ENCODE measurements at places on chromosomes 7 and 10.

DNA sequence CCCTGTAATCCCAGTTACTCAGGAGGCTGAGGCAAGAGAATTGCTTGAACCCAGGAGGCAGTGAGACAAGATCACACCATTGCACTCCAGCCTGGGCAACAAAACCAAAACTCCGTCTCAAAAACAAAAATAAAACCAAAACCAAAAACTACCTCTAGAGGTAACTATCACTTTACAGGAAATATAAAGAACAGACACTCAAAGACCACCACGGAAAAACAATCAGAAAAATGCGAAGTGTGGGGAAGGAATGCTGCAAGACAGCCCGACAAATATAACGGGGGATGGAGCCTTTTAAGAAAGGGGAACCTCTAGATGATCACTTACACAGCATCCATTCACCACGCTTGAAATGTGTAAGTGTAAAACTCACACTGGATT lies 4.3 kb downstream of the HNRNPF start:
- no peak for DNase-seq

DNA sequence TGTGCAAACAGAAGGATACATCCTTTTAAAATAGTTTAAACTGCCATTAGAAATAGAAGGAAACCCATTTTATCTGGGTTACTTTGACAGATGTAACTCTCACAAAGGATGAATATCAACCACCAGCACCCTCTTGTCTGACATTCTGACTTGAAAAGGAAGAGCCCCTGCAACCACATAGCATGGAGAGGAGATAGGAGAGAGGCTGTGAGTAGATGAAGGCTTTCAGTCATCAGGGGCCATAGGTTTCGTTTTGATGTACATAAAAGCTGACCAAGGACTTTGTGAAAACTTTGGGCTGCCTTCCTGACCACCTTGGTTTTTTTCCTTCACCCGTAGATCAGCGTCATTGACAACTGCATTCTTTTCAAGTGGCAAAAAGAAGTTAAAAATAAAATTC lies 211.6 kb upstream of the PRPS1L1 start:
- no peak for DNase-seq

GRCh38 chr7:40969641-40970040 lies 733.2 kb downstream of the INHBA start:
- no peak for DNase-seq

GRCh38 chr7:157465891-157466866 lies 129.4 kb downstream of the DNAJB6 start:
- no peak for DNase-seq

GRCh38 chr10:75358132-75358531 lies 43.4 kb downstream of the ZNF503 start:
- DNase-seq, result no peak

GRCh38 chr10:69631566-69631965 lies 1.5 kb downstream of the FAM241B start:
- no peak for DNase-seq

DNA sequence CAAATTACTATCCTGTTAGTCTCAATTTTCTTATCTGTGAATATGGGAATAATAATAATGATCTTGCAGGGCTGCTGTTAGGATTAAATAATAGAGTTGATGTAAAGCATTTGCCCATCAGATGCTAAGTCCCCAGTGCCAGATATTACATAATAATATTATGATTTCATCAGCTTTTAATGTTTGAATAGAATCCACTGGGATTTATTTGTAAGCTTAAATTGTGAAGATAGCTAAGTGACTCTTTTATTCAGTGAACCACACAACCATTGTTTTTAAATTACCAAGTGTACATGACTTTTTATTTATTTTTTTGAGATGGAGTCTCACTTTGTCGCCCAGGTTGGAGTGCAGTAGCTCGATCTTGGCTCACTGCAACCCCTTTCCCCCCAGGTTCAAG lies 510.3 kb upstream of the DPP6 start:
- DNase-seq, result no peak

GRCh38 chr7:101972627-101973026 lies 155.2 kb downstream of the CUX1 start:
- no peak for DNase-seq

DNA sequence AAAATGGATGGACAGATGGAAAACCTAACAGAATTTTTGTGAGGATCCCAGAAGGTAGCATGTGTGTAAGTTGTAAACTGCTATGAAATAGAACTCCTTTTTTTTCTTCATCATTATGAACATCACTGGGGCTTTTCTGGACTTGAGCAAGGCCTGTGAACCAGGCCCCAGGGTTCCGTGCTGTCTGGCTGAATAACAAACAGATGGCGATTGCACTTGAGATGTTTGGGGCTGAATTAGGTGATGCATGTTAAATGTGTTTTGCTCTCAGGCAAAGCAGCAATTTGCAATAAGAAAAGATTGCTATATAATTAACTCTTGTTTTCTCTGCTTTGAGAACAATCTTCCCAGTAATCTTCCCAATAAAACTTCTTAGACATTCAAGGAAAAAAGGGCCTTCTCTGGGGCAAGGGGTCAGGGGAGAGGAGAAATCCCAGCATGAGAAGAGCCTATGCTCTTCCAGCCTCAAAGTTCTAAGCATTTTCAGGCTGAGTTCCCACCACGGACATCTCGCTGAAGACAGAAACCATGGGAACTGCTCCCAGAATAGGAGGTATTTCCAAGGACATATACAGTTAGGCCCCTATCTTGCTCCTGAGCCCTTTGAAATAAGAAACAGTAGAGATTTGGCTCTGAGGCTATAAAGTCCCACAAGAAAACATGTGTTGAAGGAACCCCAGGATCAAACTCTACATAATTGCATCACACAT lies 98.7 kb downstream of the ITIH5 start:
- DNase-seq, result no peak

- DNase-seq, result no peak
Measured at GRCh38 chr7:156650042-156650441, 9.5 kb downstream of the RNF32 start.

- no peak for DNase-seq
Measured at GRCh38 chr7:142956951-142957623, 5.1 kb downstream of the KEL start.

DNA sequence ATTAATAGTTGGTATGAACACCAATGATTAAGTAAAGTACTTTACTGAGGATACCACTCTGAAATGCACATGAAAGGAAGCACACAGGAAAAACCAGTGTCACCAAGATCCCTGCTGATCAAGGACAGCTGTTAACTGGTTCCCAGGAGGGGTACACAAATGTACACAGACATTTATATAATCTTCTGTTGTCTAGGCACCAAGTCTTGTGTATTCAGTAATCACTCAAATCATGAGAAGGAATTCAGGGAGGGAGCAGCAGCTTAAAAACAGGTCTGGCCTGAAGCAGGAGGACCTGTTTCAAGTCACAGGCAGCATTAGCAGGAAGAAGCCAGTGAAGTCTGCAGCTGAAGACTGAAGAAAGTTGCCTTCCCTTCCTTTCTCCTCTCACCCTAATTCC lies 18.7 kb downstream of the MPP7 start:
- no peak for DNase-seq

GRCh38 chr10:116669080-116669479 lies 48.3 kb downstream of the PNLIPRP2 start:
- no peak for DNase-seq

GRCh38 chr7:37352974-37353948 lies 95.4 kb downstream of the ELMO1 start:
- no peak for DNase-seq

DNA sequence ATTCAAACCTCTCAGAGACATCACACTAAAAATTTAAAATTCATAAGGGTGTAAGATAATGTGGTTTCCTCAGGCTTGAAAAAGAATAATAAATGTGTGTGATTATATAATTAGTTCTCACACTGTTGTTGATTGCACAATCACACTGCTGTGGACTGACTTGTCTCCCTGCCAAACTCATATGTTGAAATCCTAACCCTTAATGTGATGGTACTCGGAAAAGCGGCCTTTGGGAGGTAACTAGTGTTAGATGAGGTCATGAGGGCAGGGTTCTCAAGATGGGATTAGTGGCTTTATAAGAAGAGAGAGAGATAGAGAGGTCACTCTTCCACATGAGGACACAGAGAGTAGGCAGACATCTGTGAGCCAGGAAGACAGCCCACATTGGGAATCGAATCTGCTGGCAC lies 128.5 kb upstream of the COL1A2 start:
- no peak for DNase-seq

DNA sequence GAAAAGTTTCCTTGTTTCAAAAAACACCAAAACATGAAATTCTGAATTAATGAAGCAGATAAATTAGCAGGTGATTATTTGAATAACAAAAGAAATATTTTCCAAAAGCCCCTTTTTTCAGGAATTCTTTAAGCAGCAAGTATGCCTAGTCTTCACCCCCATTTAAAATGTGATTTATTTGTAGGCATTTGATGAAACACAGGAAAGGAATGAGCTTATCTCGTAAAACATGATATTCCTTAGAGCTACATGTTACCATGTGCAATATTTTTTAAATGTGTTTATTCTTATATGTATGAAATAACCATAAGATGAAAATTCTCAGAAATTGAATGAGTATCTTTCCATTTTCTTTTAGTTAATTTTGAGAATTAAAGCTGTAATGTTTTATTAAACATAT lies 106.1 kb downstream of the CHN2 start:
- DNase-seq, result no peak

- DNase-seq, result peak; percentile 8
Measured at GRCh38 chr10:99612167-99612831, 7.9 kb downstream of the SLC25A28 start.

- no peak for DNase-seq
Measured at GRCh38 chr10:23994459-23995046, 214.4 kb upstream of the KIAA1217 start.

- DNase-seq, result no peak
Measured at GRCh38 chr10:97943294-97943693, 87.1 kb downstream of the CRTAC1 start.

DNA sequence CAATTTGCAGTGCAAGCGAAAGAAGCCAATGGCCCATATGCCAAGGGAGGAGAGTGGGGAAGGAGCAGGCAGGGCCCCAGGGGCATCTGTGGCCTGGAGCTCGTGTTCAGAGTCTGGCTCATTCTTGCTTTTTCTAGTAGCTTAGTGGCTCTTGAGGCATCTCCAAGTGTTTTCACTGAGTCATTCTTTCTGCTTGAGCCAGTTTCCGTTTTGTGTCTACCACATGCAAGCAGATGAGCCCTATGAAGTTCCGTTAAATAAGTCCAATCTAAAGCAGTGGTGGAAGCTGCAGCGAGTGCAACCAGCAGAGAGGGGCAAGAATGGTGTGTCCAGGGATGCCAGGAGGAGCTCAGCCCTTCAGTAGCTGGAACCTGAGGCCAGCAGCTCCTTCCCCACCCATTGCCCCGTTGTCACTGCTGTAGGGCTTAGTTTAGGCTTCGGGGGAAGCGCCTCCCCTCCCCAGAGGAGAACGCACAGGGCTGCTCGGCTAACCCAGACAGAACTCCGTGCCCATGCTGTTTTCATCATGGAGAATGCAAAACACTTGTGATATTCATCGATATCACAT lies 57.4 kb upstream of the EBF3 start:
- DNase-seq, result no peak

DNA sequence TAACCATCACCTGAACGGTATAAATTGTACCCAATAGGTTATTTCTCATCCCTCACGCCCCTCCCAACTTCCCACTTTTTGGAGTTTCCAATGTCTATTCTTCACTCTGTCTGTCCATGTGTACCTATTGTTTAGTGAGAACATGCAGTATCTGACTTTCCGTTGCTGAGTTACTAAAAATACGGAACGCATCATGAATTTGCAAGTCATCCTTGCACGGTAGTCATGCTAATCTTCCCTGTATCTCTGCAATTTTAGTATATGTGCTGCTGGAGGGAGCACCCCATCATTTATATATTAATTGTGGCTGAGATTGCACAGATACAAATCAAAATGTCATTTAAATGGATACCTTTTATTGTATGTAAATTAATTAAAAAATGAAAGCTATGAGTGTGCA lies 75.7 kb upstream of the SFMBT2 start:
- no peak for DNase-seq

- no peak for DNase-seq
Measured at GRCh38 chr10:49349390-49349789, 46.5 kb downstream of the DRGX start.

- DNase-seq, result no peak
Measured at GRCh38 chr10:124486635-124487034, 25.0 kb downstream of the LHPP start.

DNA sequence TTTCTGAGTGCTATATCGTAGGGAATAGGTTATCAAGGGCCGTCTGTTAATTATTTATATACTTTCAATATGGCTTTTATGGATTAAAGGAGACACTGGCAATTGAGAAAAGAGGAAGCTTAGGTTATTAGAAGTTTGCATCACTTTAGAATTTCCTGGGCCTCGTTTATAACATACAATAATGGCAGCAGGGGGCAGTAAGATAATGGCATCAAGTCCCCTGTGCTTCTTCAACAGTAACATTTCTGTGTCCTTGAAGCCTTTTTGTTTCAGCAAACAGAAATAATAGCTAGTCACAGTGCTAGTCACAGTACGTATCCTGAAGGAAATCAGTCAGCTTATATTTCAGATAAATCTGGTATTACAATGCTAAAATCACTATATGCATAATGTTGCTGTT lies 41.9 kb downstream of the SPAM1 start:
- no peak for DNase-seq

DNA sequence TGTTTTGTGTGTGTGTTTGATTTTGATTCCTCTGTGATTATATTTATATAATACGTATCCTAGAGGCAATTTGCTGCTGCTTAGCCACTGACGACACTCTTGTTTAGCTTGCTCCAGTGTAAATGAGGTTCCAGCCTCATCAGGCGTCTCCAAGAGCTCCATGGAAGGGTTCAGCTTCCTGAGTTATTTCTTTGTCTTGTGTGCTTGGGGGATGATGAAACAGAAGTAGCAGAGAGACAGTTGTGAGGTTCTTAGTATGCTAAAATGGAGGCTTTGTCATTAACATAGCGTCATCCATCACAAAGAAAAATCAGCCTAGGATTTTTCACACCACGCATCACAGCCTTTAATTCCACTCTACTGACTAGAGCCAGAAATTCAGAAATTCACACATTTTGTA lies 85.1 kb downstream of the KLF6 start:
- no peak for DNase-seq

GRCh38 chr7:157515342-157516041 lies 178.7 kb downstream of the DNAJB6 start:
- DNase-seq, result no peak

DNA sequence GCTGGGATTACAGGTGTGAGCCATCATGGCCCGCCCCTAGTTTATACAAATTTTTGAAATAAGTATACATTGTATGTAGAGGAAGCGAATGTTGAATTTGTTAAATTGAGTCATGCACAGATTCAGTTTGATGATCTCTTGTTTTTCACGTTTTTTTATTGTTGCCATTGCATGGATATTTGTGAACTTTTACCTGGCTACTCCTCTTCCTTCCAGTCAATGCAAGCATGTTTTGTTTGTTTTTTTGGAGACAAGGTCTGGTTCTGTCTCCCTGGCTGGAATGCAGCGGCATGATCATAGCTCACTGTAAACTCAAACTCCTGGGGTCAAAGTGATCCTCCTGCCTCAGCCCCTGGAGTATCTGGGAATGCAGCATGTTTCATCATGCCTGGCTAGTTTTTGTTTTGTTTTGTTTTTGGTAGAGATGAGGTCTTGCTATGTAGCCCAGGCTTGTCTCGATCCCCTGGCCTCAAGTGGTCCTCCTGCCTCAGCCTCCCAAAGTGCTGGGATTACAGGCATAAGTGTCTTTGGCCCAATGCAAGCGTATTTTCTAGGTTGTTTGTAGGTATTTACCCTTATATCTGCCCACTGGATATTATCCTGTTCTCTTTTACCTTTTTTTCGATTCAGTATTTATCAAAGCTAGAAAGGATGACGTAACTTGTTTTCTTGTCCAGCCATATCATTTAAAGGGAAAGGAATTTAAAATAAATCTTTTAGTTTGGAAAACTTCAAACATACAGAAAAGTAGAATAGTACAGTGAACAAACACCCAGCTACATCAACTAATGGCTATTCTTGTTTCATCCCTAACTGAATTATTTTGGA lies 11.0 kb downstream of the LCOR start:
- no peak for DNase-seq

Measured in NCI-H1930 (cell line).